Heart left ventricle (tissue), 16 donors: ENCODE measurements at places on chromosomes 2 and 18. TPM values are rescaled to one million over a fixed set of nuclear protein-coding genes. Genes with fewer than 3 reads are reported as not detected.

GRCh38 chr2:134406736-134407135 lies 152.9 kb downstream of the MGAT5 start:
- H3K27ac ChIP-seq = no peak overlapping the region
- H3K4me3 ChIP-seq = no peak overlapping the region
- no peaks in the 10 kb centered on the region for H3K27me3 ChIP-seq
- peaks cover 44% of the 10 kb centered on the region for H3K4me1 ChIP-seq
- DNase-seq = no peak

DNA sequence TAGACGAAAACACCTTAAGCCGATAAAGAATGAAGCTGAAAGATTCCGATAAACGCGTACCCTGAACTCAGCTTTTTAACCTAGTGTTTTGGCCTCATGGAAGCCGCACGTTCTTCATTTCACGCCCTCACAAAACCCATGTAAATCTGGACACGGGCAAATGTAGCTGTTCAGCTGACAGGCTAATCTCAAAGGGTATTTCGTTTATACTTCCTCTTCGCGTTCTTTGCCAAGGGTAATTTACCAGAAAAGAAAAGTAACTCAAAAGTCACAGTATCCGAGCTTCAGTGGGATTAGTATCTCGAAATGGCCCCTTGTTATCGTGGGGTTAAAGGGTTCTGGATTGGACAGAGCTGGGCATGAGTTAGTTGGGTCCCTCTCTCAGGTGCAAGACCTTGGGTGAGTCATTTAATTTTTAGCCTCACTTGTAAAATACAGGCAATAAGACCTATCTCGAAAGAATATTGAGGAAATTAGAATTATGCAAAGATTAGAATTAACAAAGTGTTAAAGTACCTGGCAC lies 22.0 kb upstream of the STPG4 start:
- DNase-seq = no peak
- H3K36me3 ChIP-seq = no peaks in the 10 kb centered on the region
- peaks cover 27% of the 10 kb centered on the region for H3K4me1 ChIP-seq
- peak overlapping the region; percentile 88 for H3K4me3 ChIP-seq

GRCh38 chr18:30343090-30343489 lies 699.5 kb downstream of the DSC3 start:
- no peak for DNase-seq
- no peaks in the 10 kb centered on the region for H3K4me1 ChIP-seq
- H3K27me3 ChIP-seq = no peaks in the 10 kb centered on the region
- H3K36me3 ChIP-seq = no peaks in the 10 kb centered on the region
- H3K4me3 ChIP-seq = no peak overlapping the region

- H3K27me3 ChIP-seq = no peaks in the 10 kb centered on the region
- H3K36me3 ChIP-seq = no peaks in the 10 kb centered on the region
- H3K4me3 ChIP-seq = no peak overlapping the region
- no peak overlapping the region for H3K27ac ChIP-seq
- H3K4me1 ChIP-seq = peaks cover 7% of the 10 kb centered on the region
Measured at GRCh38 chr2:233053928-233054784, 6.0 kb upstream of the INPP5D start.

DNA sequence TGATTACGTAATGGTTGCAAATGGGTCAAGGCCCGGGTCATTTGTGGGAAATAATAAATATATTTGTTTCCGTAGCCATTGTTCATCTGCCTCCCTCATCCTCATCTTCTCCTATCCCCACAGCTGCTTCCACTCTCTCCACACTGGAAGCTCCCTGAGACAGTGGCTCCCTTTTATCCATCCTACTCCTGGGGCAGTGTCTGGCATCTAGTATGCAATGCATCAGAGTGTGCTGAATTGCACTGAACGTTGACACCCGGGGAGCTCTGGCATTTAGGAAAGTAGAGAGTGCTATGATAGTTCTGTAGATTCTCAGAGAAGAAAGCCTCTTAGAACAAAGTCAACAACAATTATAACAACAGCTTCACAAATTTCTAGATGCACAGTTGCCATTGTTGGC lies 45.5 kb upstream of the NAB1 start:
- H3K27ac ChIP-seq = no peak overlapping the region
- no peak overlapping the region for H3K4me3 ChIP-seq
- peaks cover 6% of the 10 kb centered on the region for H3K4me1 ChIP-seq
- no peaks in the 10 kb centered on the region for H3K27me3 ChIP-seq

DNA sequence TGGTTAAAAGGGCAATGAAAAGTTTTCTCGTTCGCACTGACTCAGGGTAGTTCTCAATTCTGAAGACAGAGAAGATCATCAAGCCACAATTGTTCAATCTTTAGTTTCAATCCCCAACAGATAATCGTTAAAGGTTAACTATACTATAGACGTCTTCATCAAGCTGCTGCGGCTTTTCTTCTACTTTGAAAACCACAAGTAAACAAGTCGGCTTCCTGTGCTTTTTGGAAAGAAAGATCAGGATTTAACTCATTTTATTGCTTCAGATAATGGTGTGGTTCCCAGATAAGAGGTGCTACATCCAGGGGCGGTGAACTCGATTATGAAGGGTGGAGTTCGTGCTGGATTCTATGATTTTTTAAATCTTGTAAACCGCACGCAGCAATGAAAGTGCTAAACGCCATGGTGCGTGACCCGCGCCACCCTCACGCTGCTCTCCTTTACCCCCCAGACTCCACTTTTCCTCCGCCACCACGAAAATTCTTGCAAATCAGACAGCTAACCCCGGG lies 545 bp upstream of the CDCA7 start:
- peak overlapping the region; percentile 37 for H3K27ac ChIP-seq
- H3K4me1 ChIP-seq = no peaks in the 10 kb centered on the region
- DNase-seq = no peak
- peak overlapping the region; percentile 52 for H3K4me3 ChIP-seq

DNA sequence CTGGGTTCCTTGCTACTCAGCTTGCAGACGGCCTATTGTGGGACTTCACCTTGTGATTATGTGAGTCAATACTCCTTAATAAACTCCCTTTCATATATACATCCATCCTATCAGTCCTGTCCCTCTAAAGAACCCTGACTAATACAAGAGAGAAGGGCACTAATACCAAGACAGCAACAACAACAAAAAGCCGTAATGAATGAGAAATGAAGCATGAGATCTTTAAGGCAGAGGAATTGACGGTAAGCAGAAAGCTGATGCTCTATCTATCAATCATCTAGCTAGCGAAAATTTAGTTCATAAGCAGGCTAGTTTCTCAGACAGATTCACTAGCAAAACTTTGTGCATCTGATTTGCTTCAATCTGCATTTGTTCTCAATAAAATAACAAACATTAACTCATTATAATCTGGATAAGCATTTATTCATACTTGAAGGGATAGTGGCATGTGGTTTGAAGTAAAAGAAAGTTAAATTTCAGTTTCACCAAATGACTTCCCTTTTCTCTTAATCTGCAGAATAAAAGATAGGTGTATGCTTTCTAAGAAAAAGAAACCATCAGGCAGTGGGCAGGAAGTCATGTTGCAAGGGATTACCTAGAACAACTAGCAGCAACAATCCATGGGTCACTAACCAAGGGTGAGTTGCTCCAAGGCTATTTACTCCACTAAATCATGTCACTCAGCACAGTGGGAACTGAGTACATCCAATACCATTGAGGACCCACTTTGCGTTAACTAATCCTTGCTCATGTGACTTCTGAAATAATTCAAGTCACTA lies 376.5 kb downstream of the TMEM182 start:
- H3K4me1 ChIP-seq = no peaks in the 10 kb centered on the region
- no peak overlapping the region for H3K27ac ChIP-seq
- no peak for DNase-seq
- no peaks in the 10 kb centered on the region for H3K27me3 ChIP-seq
- no peak overlapping the region for H3K4me3 ChIP-seq

DNA sequence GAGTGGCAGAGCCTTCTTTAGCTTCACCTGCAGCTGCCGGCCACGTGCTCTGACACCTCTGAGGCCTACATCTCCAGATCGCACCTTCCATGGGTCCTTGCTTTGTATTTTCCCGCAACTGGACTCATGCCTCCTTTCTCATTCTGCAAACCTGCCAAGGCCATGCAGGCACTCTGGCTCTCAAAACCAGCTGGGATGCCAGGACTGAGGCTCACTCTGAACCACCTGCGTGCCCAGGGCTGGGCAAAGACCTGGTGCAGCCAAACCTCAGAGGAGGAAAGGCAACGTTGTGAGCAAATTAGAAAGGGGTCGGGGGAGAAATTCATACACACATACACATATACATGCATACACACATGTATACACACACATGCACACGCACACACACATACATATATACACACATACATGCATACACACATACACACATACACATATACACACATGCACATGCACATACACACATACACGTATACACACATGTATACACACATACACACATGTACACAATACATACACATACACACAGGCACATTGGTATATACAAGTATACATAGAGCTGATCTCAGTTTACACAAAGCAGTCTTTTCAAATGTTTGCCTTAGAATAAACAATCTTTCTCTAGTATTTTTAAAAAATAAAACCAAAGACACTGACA lies 125.2 kb downstream of the RTP5 start:
- H3K4me1 ChIP-seq = no peaks in the 10 kb centered on the region
- H3K36me3 ChIP-seq = no peaks in the 10 kb centered on the region
- H3K27me3 ChIP-seq = no peaks in the 10 kb centered on the region
- H3K27ac ChIP-seq = no peak overlapping the region
- no peak overlapping the region for H3K4me3 ChIP-seq

GRCh38 chr2:240428245-240428644 lies 7.2 kb upstream of the GPC1 start:
- no peaks in the 10 kb centered on the region for H3K27me3 ChIP-seq
- H3K36me3 ChIP-seq = no peaks in the 10 kb centered on the region
- no peak for DNase-seq
- H3K4me1 ChIP-seq = no peaks in the 10 kb centered on the region

- no peaks in the 10 kb centered on the region for H3K36me3 ChIP-seq
- H3K27me3 ChIP-seq = no peaks in the 10 kb centered on the region
- no peak overlapping the region for H3K27ac ChIP-seq
- DNase-seq = no peak
- no peak overlapping the region for H3K4me3 ChIP-seq
Measured at GRCh38 chr2:25402477-25402876, 60.8 kb upstream of the DNMT3A start.

DNA sequence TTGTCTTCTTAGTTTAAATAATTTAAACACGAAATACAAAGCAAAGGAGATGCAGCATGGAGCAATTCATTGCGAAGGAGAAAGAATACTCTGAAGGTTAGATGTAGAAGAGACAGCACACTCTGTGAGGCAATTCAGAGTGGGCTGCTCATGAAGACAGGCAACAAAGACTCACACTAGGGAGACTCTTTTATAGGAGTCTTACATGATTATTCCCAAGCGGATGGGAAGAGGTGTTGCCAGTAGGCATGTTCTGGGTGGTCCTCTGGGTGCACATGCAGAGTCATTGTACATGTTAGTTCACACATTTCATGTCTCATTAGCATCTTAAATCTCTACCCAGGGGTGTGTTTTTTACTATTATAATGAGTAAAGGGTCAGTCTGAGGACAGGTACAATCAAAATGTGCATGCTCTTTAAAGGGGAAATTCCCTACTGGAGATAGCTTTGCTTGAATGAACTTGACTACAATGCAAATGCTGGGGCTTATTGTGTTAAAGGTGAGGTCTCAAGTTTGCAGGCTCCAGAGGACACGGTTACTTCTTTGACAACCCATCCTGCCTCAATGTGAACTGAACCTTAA lies 275.5 kb downstream of the CDH19 start:
- H3K36me3 ChIP-seq = no peaks in the 10 kb centered on the region
- no peaks in the 10 kb centered on the region for H3K27me3 ChIP-seq
- H3K4me3 ChIP-seq = no peak overlapping the region
- H3K27ac ChIP-seq = no peak overlapping the region
- no peaks in the 10 kb centered on the region for H3K4me1 ChIP-seq

DNA sequence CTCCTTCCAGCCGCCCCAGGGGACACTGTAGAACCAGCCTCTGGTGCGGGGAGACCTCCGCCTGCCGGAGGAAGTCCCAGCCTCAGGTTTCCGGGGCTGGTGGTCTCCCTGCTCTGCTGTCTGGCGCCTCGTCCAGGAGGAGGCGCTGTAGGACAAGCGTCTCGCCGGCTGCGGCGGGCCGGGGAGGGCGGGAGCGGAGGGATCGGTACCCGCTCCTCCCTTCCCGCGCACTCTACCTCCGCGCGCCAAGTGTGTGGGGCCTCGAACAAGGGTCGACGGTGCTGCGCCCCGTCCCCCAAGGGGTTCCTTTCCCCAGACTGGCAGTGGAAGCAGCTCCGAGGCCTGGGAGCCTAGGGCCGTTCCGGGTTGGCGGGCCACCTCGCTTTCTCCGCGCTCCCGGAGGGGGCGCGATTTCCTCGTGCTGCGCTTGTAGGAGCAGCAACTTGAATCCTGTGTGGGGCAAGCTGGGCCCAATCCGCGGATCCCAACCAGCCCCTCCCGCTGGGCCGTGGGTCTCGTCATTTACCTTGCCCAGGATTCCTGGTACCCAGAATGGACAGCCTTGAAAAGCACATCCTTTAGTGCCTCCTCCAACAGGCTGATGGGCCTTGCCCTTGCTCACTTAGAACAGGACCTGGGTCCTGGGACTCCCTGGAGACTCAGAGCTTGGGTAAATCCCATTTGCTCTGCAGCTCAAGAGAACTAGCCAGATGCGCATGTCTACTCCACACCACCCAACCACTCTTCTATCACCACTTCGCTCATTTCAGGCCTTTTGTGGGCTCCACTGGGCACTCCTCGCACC lies 10.6 kb upstream of the HOXD4 start:
- peak overlapping the region; percentile 61 for H3K4me3 ChIP-seq
- no peaks in the 10 kb centered on the region for H3K36me3 ChIP-seq
- H3K4me1 ChIP-seq = peaks cover 30% of the 10 kb centered on the region
- no peak overlapping the region for H3K27ac ChIP-seq
- DNase-seq = peak; percentile 74
- peaks cover 82% of the 10 kb centered on the region for H3K27me3 ChIP-seq

DNA sequence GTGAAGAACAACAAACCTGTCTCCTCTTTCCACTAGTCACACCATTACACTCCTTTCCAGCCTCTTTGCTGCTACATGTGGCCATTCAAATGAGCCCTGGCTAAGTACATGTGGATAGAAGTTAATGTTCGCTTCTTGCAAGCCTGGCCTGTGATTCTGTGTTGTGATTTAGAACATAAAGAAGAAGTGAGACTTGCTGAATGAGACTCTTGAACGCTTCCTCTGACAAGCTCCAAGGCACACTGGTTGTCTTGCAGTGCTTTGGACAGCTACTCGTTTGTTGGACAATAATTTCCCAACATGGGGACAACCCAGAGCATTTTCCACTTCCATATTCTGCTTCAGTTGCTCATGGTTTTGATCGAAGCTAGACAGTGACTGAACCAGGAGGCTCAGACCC lies 57.3 kb downstream of the CCDC74A start:
- H3K4me1 ChIP-seq = no peaks in the 10 kb centered on the region
- no peak for DNase-seq

- no peak for DNase-seq
- H3K27me3 ChIP-seq = no peaks in the 10 kb centered on the region
- H3K36me3 ChIP-seq = no peaks in the 10 kb centered on the region
- H3K4me1 ChIP-seq = peaks cover 7% of the 10 kb centered on the region
- H3K27ac ChIP-seq = no peak overlapping the region
Measured at GRCh38 chr18:56139372-56139771, 499.0 kb downstream of the TXNL1 start.

Gene L3MBTL4
- total RNA-seq = 2.0 TPM

Gene IL18RAP
- 0.22 TPM for total RNA-seq

Gene TCF23
- total RNA-seq = 0.85 TPM

Gene KHK
- 0.89 TPM for total RNA-seq

Gene RUFY4
- total RNA-seq = not detected
